ENCODE measurements at places on chromosomes 12 and 14. TPM values are rescaled to one million over a fixed set of nuclear protein-coding genes. Genes with fewer than 3 reads are reported as not detected.
A peak's percentile ranks its signal among the peaks of the same experiment; 100 is the strongest.

Gene TCL1A
- total RNA-seq = not detected

Gene KRT2
- total RNA-seq = not detected

DNA sequence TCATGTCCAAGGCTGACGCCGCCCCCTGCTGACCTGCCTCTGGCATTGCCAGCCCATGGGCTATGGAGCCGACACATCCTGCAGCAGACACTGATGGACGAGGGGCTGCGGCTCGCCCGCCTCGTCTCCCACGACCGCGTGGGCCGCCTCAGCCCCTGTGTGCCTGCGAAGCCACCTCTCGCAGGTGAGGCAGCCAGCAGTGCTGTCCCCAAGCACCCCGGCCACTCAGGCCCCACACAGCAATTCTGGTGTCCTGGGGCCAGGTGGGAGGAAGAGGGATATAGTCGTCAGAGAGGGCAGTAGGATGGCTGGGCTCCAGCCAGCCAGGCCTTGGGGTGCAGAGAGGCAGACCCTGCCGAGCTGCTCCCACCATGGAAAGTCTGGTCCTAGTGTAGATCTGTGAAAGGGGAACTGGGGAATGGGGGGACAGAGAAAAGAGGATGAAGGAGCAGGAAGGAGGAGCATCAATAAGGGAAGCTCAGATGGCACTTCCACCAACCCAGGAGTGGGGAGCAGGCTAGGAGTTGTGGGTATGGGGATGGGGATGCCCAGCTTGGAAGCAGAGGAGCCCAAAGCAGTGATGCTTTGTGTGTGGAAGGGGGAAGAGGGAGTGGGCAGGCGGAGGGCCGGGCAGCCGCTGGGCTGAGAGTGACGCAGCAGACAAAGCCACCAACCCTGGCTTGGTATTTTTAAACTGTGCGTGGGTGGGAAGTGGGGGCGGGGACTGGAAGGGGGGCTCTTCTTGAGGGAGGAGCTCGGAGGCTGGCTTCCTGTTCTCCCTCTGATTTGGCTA lies 4.7 kb downstream of the NAB2 start:
- peak overlapping the region; percentile 77 for H3K4me3 ChIP-seq
- peak; percentile 39 for DNase-seq
- peaks cover 90% of the 10 kb centered on the region for H3K36me3 ChIP-seq

GRCh38 chr12:54215989-54216796 lies 27.4 kb upstream of the SMUG1 start:
- H3K27ac ChIP-seq = peak overlapping the region; percentile 20
- peak overlapping the region; percentile 81 for H3K4me3 ChIP-seq
- H3K4me1 ChIP-seq = peaks cover 19% of the 10 kb centered on the region
- peak; percentile 35 for DNase-seq
- H3K36me3 ChIP-seq = no peaks in the 10 kb centered on the region
- peaks cover 18% of the 10 kb centered on the region for H3K27me3 ChIP-seq
